ENCODE measurements at places on chromosomes 11 and 22.

GRCh38 chr11:100631316-100631715 is 55.8 kb upstream of the ARHGAP42 start:
- no peak for DNase-seq

GRCh38 chr11:8823174-8823742 is 87.7 kb upstream of the AKIP1 start:
- no peak for DNase-seq

DNA sequence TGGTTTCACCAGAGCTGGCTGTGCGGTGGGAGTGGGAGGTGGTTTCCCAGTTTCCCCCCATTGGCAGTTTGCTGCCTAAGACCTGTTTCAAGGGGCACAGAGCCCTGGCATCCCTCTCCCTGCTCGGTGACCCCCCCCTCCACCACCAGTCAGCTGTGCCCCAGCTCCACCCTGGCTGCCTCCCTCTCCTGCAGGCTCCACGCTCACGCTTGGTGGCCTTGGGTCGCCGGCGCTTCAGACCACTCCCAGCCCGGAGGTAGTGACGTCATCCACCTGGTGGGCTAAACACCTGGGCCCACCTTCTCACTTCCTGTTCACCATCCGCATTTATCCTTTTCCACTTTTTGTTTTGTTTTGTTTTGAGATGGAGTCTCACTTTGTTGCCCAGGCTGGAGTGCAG is 7.8 kb downstream of the GAL start:
- no peak for DNase-seq

GRCh38 chr22:22546490-22546889 is 12.6 kb downstream of the PRAME start:
- DNase-seq: no peak

DNA sequence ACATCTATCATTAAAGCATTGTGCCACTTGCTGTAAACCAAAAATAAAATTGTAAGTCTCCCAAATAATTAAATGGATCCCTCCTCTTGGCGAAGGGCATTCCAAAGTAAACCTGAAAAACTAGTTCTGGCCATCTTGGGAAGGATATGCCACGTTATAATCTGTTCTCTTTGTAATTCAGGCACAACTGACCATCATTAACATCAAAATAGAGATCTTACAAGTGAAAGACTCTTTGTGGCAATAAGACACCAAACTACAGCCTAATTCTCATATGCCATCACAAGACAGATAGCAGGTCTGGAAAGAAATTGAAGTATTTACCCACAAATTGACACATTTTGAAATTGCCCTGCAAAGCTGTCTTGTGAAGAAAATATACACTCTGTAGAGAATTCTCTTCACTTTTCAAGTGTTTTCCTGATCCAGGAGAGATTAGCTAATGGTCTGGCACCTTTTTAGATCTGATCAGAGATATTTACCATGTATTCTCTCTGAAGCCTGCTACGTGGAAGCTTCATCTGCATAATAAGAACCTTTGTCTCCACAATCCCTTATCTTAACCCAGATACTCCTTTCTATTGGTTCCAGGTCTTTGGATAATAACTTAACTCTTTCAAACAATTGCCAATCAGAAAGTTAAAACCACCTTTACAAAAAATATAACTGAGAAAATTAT is 630.4 kb upstream of the CCDC179 start:
- no peak for DNase-seq

- no peak for DNase-seq
Measured at GRCh38 chr11:14537134-14537599, 17.0 kb upstream of the PSMA1 start.

GRCh38 chr22:19873960-19874306 is 19.3 kb upstream of the GNB1L start:
- no peak for DNase-seq

GRCh38 chr22:42747701-42748513 is 27.2 kb upstream of the A4GALT start:
- DNase-seq: no peak
